ENCODE measurements at places on chromosomes 7 and 10. TPM values are rescaled to one million over a fixed set of nuclear protein-coding genes. Genes with fewer than 3 reads are reported as not detected.

Gene NXPH1
- total RNA-seq = not detected

Gene TMEM236
- total RNA-seq = 0.07 TPM

Gene NFKB2
- total RNA-seq = 59.6 TPM

Gene ARHGEF5
- total RNA-seq = 1.6 TPM

Gene HTR7
- total RNA-seq = 0.07 TPM

Gene RASA4
- total RNA-seq = 1.8 TPM

Gene C10orf90
- 3.7 TPM for total RNA-seq

Gene TACR2
- 0.07 TPM for total RNA-seq

Gene C10orf95
- 0.09 TPM for total RNA-seq

Gene C7orf57
- total RNA-seq = 0.24 TPM

Gene C10orf105
- total RNA-seq = not detected

Gene TRDMT1
- total RNA-seq = 4.0 TPM

Gene HOXA4
- total RNA-seq = 2.3 TPM

Measured in A549 treated with RU486 at 1 μM for 4 hours (cell line).